NCI-H2029 treated with DMSO at 0.1 percent for 48 hours (cell line): ENCODE measurements at places on chromosomes 6 and 20.

DNA sequence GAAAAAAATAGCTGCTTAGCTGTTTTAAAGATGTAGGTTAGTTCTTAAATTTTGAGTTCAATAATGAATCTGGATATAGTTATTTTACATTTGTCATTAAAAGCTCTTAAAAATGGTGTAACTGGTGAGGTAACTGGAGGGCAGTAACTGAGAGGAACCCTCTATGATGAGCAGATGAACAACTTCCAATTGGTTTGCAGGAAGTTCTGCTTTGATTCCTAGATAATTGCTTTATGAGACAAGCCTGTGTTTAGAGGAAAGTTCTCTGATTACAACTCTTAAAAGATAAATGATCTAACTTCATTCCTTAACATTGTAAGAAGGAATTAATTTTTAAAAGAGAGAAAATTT, 8.5 kb downstream of the MYLIP start:
- no peak for DNase-seq

- no peak for DNase-seq
Observed at GRCh38 chr6:3124667-3125066, 6.2 kb downstream of the BPHL start.

DNA sequence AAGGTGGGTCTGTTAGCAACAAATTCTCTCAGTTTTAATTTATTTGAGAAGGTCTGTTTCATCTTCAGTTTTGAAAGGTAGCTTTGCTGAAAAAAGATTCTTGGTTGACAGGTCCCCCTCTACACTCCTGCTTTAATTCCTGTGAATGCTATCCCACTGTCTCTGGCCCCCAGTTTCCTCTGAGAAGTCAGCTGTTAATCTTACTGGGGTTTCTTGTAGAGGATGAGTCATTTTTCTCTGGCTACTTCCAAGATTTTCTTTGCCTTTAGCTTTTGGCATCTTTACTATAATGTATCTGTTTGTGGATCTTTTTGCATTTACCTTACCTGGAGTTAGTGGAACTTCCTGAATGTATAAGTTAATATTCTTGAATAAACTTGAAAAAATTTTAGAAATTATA, 122.7 kb downstream of the MMS22L start:
- no peak for DNase-seq

GRCh38 chr20:64082820-64083377, 1.3 kb downstream of the LKAAEAR1 start:
- no peak for DNase-seq

DNA sequence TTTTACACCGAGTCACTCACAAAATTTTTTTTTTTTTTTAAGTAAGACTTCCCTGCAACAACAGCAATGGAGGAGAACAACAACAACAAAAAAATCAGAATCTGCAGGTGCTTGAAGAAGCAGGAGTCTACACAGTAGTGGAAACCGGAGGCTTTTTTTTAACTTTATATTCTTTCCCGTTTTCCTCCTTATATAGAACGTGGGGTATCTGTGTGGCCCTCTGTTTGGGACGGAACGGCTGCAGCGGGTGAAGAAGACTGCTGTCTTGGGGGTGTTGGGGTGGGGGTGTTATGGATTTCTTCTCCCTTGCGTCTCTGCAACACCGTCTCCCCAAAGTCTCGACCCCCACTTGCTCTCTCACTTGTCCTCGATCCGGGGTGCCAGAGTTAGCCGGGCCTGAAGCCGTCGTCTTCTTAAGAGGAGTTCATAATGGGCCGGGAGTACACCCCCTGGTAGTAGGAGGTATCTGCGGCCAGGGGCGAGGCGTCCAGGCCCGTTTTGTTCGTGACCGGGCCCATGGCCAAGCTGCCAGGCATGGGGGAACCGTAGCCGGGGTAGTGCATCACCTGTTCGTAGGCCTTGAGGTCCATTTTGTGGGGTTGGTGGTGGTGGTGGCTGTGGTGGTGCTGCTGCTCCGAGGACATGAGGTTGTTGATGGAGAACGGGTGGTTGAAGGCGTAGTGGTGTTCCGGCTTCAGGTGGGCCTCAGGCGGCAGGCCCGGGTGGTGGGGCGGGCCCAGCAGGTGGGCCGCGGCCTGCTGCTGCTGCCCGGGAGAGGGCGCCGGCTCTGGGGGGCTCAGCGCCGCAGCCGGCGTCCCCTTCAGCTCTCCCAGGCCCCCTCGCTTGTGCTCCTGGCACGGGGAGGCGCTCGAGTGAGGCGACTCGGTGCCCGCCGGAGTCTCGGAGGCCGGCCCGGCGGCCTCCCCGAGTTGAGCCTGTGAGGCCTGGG, 2.7 kb downstream of the FOXA2 start:
- DNase-seq: no peak

DNA sequence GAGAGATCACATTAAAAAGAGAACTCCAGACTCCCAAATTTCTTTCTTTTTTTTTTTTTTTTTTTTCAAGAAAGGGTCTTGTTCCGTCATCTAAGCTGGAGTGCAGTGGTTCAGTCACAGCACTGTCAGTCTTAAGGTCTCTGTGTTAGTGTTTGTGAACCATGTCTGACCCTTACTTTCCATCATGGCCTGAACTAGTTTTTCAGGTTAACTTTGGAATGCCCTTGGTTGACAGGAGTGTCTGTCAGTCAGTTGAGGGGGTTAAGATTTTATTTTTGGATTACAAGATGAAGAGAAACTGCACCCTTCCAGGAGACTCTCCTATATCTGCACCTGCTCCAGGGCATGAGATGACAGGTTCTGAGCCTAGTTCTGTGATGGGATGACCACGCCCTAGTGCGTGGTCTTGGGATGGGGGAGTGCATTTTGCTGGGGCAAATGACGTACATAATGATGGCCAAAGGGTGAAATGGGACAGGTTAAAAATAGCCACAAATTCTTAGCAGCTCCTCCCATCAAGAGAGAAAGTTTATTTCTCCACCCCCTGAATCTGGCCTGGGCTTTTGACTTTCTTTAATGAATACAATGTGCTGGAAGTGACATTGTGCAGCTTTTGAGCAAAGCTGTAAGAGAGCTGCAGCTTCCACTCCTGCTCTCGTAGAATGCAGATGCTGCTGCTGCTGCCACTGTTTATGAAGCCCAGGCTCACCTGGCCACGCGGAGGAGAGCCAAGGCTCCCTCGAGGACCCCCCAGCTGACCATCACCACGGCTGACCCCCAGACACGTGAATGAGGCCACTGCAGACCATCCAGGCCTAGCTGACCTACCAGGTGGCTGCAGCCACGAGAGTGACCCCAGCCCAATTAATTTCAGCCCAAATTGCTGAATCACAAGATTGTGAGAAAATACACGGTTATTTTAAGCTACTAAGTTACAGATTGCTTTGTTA, 29.7 kb upstream of the FAM50B start:
- DNase-seq: no peak

GRCh38 chr6:43496370-43497128, 13.6 kb downstream of the LRRC73 start:
- no peak for DNase-seq

- no peak for DNase-seq
Observed at GRCh38 chr6:83708970-83709747, at the start of gene SNAP91. SNAP91 (minus strand) TSS chr6:83709101; CDS start chr6:83707927, 1,174 bp downstream.

- DNase-seq: no peak
Observed at GRCh38 chr20:289693-290083, 862 bp downstream of the C20orf96 start.

DNA sequence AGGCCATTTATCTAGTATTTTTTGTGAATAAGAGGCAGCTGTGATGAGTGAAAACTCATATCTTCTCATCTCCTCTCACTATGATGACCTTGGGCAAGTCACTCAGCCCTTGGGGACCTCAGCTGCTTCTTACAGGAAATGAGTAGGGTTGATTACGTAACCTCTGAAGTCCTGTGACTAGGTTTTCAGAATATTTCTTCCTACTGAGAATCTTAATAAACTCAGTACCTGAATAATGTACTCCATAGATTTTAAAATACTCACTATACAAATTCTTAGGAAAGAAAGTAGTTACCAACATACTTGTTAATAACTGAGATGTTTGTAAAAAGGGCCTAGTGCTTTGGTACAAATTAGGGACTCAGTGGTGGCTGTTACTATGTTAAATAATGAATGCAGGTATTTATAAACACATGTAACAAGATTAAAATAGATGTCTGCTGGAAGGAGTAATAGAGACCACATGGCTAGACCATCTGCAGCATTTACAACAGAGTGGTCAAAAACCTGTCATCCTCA, 60.9 kb downstream of the RPRD1B start:
- DNase-seq: no peak

- DNase-seq: no peak
Observed at GRCh38 chr6:22886650-22887581, 317.6 kb downstream of the HDGFL1 start.

DNA sequence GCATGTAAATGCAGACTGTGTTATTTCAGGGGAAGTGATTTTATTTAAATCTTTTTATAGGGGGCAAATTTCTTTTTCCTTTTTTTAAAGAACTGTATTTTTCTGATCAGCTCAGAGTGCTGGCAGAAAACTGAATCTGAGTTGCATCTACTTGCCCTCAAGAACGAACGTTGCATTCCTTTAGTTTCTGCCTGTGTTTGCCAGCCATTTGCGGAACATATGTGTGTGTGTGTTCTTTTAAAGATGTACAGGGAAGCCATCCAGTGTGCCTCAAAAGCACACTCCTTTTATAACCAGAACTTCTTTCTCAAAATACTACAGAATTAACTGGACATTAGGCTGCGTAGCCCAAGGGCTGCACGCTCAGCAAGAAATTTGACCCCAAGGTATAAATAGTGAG, 25.8 kb upstream of the INSM1 start:
- DNase-seq: no peak

- peak; percentile 91 for DNase-seq
Observed at GRCh38 chr20:35318502-35319157, 26.4 kb upstream of the FAM83C start.

DNA sequence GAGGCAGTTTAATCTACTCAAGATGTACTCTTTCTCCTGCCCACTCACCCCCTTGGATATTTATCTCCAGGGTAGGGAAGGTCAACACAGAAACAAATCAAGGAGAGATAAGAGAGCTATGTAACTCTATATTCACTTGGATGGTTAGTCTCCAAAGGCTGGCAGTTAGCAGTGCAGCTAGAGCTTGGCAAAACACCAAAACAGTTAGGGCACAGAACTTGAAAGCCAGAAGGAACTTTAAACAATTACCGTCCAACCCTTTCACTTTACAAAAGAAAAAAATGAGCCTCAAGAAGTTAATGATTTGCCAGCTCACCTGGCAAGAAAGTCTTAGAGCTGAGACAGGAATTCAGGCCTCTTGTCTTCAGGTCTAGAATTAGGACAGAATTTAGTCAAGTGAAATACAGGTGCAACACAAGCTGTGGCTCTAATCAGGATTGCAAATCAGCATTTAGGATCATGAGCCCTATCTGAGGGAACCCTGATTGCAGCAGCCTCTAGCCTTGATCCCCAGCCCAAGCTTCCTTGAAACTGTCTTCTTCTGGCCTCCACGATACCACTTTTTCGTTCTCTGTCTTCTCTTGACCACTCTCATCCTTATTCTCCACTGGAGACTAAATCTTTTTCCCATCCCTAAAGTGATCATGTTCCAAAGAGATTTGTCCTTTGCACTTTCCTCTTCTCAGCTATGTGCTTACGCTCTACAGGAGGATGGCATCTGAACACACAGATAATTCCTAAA, 14.9 kb downstream of the NEDD9 start:
- no peak for DNase-seq
